CD4-positive, alpha-beta T cell treated with Interleukin-4 for 4 hours (primary cell): ENCODE measurements at places on chromosomes 1 and 21.

- no peak for DNase-seq
Observed at GRCh38 chr21:16034446-16035190, 304.8 kb downstream of the USP25 start.

GRCh38 chr1:14100919-14101318 lies 400.9 kb downstream of the PRDM2 start:
- DNase-seq = no peak

GRCh38 chr1:169271098-169271497 lies 96.5 kb downstream of the NME7 start:
- DNase-seq = no peak

DNA sequence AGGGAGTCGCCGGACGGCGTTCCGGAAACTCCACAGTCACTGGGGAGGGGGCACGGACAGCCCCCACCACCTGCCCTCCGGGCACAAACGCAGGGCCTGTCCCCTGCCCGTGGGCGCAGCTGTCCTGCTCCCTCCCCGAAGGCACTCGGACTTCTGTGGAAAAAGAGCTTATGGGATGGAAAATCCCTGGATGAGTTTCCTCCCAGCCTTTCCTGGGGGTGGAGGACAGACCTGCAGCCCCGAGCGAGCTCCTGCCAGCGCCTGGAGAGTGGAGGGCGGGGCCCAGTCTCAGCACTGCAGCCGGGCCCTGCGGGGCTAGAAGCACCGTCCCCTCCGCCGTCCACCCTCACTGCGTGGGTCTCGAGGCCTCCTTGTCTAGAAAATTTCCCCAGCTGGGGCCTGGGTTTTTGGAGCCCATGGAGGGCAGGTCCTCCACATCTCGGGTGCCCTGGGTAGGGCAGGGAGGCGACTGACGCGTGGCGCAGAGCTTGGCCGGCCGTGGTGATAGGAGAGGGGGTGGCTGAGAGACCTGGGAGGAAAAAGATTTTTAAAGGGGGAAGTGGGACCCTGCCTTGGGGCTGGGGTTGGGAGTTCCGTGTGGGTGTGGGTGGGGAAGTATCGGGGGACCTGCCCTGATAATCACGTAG lies 6.4 kb upstream of the COL6A1 start:
- DNase-seq = no peak

- DNase-seq = no peak
Observed at GRCh38 chr21:39144191-39144590, 39.1 kb downstream of the PSMG1 start.

- DNase-seq = no peak
Observed at GRCh38 chr1:229579059-229579673, 20.7 kb upstream of the ABCB10 start.

DNA sequence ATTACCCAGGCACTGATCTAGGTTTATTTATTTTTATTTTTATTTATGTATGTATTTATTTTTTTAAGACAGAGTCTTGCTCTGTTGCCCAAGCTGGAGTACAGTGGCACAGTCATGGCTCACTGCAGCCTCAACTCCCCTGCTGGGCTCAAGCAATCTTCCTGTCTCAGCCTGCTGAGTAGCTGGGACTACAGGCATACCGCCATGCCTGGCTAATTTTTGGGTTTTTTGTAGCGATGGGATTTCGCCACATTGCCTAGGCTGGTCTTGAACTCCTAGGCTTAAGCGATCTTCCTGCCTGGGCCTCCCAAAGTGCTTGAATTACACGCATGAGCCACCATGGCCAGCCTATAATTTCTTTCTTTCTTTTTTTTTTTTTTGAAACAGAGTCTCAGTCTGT lies 9.4 kb downstream of the PHACTR4 start:
- no peak for DNase-seq

DNA sequence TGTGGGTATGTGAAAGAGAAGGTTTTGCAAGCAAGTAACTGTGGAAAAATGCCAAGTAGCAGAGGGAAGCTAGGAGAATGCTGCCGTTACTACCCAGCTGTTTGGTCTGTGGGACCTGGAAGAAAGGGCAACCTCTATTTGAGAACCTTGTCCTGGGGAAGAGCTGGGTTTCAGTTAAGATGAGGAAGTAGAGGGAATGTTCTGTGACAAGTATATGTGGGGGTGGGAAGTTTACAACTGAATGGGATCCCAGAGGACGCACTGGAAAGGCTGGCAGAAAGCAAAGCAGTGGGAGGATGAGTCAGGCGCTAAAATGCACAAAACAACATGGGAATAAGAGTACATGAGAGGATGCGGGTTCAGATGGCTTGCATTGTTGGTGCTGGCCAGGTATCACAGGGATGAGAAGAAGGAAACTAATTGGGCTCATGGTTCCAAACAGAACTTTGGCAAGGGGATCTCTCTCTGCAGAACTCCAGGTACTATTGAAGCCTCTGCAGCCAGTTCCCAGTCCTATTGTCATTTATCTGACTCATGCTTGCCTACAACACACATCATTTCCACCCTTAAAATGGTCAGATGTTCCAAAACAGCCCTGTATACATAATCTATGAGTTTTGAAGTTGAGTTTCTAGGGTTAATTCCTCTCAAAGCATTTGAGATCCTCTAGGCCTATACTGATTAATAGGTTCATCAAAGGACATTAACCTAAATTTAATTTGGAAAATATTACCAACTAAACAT lies 88.5 kb upstream of the VAV3 start:
- no peak for DNase-seq

- no peak for DNase-seq
Observed at GRCh38 chr1:1124508-1124785, 8.6 kb upstream of the C1orf159 start.

GRCh38 chr1:162997499-162998285 lies 71.5 kb upstream of the RGS4 start:
- no peak for DNase-seq
